K562 (cell line): ENCODE measurements at places on chromosomes 12 and 14.

DNA sequence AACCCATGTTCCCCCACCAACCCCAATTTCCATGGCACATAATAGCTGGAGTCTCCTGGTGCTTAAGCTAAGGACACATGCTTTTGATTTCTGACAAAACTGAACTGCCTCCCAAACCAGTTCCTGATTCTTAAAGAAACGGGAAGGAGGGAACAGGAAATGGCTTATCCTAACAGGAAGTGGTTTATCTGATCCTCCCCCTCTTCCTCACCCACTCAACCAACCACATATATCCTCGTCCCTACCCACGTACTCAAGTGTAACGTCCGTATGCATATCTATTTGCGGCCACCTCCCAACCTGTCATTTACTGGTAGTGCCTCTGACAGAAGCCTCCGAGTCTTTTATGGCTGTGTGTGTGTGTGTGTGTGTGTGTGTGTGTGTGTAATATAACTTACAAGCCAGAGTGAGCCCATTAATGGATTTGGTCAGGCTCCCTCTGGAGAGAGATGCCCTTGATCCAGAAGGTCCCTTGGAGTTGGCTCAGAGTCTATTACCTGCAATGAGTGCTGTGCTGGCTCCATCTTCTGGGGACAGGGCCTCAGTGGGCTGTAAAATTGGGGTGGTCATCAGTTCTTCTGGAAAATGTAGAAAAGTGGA is 7.7 kb downstream of the DAZAP2 start:
- DNase-seq = peak; percentile 29

- no peak for DNase-seq
Measured at GRCh38 chr12:69000540-69001243, 67.7 kb upstream of the CPM start.

GRCh38 chr14:99685596-99685995 is 1.5 kb downstream of the CYP46A1 start:
- DNase-seq = no peak

- DNase-seq = no peak
Measured at GRCh38 chr12:126588586-126589249, 1523.5 kb downstream of the AACS start.

GRCh38 chr12:10131111-10131690 is 1.2 kb upstream of the CLEC7A start:
- no peak for DNase-seq

DNA sequence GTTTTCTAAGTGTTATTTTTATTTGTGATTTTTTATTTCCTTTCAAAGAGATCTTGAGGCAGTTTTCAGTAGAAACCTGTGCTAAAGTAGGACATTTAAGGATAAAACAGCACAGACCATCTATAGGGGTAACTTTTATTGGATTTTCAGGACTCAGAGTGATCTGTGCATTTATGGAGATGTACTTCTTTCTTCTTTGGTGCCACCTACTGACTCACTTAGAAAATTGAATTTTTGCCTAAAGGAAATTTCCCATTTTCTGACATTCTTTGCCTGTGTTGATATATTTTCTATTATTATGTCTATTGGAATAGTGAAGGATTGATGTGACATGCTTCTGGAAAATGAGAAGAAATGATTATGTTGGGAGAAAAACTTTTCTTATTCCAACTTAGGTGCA is 113.0 kb downstream of the UNC79 start:
- DNase-seq = no peak

DNA sequence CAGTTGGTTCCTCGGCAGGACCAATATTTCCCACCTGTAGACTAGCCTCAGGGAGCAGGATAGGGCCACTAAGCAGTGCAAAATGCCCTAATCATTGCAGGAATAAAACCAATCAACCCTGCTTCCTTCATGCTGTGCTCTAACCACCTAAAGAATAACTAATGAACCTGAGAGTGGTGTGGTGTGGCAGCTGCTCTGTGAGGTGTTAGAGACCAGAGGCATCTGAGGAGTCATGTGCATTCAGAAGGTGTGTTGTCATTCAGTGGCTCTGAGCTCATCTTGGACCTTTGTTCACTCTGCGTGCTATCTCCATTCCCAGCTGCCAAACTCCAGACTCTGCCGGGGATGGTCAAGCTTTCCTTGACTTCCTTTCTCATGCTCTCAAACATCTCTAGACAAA is 136.7 kb upstream of the EGLN3 start:
- no peak for DNase-seq

- no peak for DNase-seq
Measured at GRCh38 chr12:125310461-125310860, 245.2 kb downstream of the AACS start.

- DNase-seq = no peak
Measured at GRCh38 chr14:95394297-95395097, 74.8 kb upstream of the CLMN start.

- no peak for DNase-seq
Measured at GRCh38 chr12:12004524-12004923, 66.2 kb upstream of the BCL2L14 start.

DNA sequence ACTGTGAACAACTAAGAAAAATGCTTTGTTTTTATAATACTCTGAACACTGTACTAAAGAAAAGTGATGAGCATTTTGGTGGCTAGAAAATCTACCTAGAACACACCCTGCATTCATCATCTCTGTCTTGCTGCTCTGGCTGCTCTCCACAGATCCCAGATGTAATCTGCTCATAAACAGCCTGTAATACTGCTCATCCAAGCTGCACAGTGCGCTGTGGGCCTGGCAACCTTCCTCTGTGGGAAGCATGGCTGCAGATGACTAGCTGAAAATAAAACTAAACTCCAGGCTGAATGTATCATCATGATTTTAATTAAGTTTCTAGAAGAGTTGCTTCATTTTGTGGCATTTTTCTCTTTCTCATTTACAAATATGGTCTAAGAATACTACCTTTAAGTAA is 200.7 kb downstream of the SLC2A13 start:
- DNase-seq = no peak

DNA sequence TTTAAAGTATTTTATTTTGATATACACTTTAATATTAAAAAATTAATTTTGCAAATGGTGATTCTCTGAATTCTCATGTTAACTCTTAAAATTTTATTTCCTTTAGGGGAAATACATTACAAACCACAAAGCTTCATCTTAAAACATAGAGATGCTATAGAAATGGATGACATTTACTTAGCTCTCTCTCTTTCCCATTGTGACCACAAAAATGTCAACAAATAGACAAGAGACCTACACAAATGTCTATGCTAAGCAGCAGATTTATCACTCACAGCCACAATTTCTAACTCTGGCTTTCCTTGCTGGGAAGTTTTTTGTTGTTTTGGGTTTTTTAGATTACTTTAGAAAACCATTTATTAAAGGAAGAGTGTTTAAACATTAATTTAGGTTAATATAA is 19.9 kb upstream of the PHC1 start:
- DNase-seq = no peak

GRCh38 chr14:22255017-22255950 is 333.7 kb downstream of the DAD1 start:
- no peak for DNase-seq

GRCh38 chr14:57889245-57889644 is 23.4 kb upstream of the SLC35F4 start:
- DNase-seq = no peak

GRCh38 chr12:108371801-108372344 is 32.8 kb upstream of the CMKLR1 start:
- no peak for DNase-seq

DNA sequence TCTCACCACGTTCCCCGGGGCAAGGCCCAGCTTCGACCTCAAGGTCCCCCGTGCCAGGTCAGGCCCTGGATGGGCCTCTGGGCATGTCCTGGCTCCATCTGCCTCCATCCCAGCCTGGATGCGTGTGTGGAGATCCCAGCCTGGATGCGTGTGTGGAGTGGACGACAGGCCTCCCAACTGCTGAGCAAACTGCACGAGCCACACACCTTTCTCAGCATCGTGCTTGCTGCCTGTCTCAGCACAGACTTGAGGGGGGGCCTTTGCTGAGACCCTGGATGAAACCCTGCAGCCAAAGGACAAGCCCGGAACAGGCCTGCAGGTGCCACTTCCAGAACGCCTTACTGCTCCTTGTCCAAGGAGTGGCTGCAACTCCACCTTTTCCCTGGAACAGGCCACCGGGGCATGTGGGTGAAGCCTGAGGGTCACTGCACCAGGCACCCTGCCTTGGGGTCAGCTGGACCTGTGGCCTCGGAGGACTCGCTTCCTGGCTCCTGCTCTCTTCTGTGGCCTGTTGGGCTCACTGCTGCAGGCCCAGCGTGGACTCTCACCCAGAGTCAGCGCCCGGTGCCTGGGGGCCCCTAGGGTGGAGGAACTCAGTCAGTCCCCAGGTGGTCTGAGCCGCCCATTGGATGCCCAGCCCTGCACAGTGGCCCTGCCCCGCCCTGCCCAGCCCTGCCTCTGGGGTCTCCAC is 176.0 kb downstream of the KIF26A start:
- DNase-seq = no peak

GRCh38 chr12:14958361-14959125 is 2.9 kb downstream of the ARHGDIB start:
- no peak for DNase-seq

- DNase-seq = no peak
Measured at GRCh38 chr12:10363658-10363913, 26.3 kb downstream of the KLRK1 start.

- peak; percentile 26 for DNase-seq
Measured at GRCh38 chr14:64510825-64511671, 6.5 kb downstream of the ZBTB1 start.

DNA sequence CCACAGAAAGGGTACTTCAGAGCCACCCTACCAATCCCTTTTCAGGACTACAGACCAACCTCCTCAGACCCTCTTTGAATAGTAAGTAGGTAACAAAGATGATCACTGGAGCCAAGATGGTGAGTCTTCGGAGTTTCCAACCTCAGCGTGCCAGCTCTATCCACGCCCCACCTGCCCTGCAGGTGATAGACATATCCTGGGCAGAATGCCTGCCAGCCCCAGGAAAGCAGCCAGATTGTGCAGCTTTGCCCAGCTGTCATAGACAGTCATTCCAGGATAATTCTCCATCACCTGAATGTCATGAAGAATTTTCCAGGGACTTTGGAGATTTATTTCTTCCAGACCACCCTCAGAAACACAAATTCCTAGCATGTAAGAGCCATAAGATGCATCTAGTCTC is 434.4 kb downstream of the RGS6 start:
- no peak for DNase-seq

DNA sequence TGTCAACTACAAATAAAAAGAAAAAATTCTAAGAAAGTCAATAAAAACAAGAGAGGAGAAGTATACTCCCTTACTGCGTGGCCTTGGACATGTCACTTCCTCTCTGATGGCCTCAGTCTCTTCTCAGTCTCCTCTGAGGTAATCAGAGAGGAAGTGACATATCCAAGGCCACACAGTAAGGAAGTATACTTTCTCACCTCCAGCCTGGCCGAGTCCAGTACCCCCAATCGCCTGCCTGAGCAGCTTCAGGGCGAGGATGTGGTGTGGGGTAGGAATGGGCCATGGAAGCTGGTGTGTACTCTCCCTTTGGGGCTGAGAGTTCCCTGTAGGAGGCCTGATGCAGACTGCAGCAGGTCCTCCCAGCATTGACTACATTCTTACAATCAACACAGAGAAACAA is 15.8 kb downstream of the VDR start:
- DNase-seq = no peak

DNA sequence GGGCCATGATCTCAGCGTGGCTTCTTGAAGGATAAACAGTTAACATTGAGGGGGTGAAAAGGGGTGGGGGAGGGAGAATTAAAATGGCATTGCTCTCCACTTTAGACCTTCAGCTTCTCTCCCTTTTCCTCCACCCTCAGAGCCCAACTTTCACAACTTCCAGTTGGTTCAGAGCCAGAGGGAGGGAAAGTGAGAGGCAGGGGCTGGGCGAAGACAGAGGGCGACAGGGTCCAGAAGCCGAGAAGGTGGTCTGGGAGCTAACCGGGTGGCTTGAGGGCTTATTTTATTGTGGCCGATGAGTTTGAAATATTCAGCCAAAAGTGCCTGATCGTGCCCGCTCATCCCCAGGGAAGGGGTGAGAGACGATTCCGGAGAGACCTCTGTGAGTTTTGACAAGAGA is 4.1 kb downstream of the BMP4 start:
- no peak for DNase-seq

DNA sequence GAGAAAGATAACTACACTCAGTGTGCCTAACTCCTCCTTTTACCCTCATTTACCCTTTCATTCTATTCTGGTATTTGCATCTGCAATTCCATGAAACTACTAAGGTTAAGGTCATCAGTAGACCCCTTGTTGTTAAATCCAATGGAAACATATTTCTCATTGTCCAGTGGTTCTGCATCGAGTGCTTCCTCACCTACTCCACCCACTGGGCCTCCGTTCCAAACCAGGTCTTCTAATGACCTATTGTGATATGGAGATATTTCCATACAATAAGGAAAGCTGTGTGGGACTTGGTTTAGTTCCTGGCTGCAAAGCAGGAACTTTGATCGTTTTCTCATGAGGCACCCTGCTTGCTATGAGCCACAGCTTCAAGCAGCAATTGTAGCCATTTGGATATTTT is 99.5 kb upstream of the FSCB start:
- no peak for DNase-seq

- DNase-seq = no peak
Measured at GRCh38 chr12:14771651-14772137, 31.6 kb downstream of the WBP11 start.

DNA sequence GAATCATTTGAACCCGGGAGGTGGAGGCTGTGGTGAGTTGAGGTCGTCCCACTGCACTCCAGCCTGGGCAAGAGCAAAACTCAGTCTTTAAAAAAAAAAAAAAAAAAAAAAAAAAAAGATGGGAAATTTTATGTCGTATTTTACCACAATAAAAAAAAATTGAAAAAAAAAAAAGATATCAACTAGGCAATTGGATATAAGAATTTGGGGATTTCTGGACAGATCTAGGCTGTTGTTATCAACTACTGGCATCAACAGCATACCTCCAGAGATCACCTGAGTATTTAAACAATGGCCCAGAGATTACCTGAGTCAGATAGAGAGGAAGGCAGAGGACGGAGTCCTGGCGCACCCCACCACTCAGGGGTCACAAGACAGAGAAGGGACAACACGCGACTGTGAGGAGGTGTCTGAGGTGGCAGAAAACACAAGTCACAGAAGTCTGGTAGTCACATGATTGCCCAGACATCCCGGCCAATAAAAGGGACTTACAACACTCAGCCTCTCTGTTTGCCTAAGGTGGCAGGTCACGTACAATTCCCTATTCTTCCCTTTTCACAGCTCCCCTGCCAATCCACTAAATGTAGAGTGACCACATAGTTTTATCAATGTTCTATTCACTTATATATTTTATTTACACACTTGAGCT is 1.8 kb downstream of the SPRING1 start:
- no peak for DNase-seq

GRCh38 chr12:56461235-56462159 is 6.9 kb upstream of the SPRYD4 start:
- no peak for DNase-seq

GRCh38 chr14:39175445-39176262 is 600 bp downstream of the PNN start:
- peak; percentile 47 for DNase-seq

DNA sequence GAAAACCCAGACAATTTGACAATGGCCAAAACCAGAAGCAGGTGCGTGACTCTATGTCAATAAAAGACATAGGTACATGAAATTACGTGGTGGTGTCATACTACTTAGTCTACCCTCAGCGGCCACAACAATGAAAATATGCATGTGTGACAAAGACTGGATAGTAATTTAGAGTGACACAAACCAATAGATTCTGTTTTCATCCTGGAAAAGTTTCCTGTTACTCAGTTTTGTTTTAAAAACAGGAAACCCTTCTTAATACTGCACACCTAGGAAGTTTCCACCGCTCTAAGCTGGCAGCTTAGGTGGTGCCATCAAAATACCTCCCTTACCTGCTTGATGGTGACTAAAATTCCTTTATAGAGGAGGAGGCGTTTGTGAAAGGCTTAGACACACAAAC is 15.1 kb downstream of the POU6F1 start:
- DNase-seq = no peak
